ENCODE measurements at places on chromosomes 11 and 22.

GRCh38 chr11:131099013-131099412 lies 182.7 kb upstream of the SNX19 start:
- DNase-seq, result no peak

DNA sequence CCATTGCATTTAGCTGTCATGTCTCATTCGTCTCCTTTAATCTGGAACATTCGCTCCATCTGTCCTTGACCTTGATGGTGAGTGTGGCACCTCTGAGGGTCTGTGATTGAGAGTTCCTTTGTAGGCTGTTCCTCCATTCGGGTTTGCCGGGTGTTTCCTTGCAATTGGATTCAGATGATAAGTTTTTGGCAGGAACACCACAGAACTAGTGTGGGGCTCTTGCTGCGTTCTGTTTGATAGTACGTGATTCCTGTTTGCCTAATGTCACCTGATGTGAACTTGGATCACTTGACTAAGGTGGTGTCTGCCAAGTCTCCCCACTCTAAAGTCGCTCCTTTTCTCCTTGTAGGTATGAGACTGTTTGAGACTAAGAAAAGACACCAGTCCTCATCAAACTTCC lies 109.7 kb upstream of the TMEM45B start:
- no peak for DNase-seq

DNA sequence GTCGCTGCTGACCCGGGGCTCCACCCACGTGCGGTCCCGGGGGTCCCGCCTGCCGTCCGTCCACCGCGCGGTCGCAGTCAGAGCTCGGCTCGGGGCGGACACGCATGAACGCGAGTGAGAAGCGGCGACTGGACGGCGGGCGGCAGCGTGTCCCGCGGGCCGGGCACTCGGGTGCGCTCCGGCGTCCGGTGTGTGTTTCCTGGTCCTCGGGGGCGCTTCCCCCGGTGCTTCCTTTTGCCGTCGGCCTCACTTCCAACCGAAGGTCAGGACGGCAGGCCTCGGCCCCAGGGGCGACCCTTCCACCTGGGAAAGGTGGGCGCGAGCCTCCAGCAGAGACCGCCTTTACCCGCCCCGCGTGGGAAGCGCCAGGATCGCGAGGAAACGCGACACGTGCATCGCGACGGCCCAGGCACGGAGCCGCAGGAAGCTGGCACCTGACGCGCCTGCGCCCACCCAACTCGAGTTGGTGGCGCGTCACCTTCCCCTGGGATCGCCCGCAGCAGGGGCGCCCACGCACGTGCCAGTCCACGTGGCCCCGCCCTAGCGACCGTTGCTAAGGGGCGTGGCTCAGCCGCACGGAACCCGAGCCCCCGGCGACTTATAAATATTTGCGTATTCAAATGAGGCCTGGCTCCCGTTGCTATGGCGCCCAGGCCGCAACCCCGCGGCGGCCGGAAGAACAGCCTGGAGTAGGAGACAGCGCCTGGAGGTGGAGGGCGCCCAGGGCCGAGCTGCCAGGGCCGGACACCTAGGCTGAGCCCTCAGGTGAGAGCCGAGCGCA lies at the start of gene LRRC56:
TSS of gene LRRC56 (plus strand) at position 687 of the 781 bp plus-strand sequence. CDS start 3,158 bp downstream, outside the sequence.
- DNase-seq, result peak; percentile 96

- no peak for DNase-seq
Observed at GRCh38 chr11:30245621-30246020, 14.8 kb downstream of the FSHB start.

DNA sequence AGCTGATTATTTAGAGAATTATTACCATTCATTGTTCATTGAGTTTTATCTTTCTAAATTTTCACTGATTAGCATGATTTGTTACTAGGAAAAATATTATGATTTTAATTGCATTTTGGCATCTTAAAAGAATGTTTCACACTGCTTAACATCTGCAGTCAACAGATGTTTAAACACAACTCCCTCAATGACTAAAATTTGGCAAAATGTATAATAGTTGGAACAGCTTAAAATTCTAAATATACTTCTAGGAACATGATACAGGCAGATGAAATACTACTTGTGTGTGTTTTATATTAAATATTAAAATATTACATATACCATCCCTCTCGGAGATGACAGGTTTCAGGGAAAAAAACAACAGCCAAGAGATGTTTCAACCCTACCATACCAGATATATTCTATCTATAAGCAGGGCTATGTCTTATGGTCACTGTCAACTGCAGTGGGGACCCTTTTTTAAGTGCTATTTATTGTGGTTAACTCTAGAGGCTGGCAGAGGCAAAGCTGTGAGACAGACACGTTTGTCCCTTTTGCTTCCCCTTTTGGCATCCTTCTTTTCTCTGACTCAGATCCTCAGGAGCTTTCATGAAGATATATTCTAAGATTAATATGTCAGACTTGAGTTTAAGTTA lies 81.9 kb downstream of the BDNF start:
- no peak for DNase-seq

DNA sequence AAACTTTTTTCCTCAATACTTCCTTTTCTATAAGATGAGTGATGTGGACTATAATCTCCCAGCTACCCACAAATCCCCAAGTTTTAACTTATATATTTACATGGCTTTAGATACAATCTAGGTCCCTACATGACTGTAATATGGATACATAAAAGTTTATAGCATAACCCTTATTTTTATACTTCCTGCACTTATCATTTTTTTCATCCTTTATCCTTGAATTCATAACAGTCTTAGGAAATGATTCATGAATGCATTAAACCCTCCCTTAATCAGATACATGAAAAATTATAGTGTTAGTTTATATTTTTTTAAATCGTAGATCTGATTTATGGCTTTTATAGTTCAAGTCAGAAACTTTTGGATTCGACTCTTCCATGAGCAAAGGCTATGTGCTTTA lies 195.8 kb downstream of the MAML2 start:
- DNase-seq, result no peak

- DNase-seq, result peak; percentile 23
Observed at GRCh38 chr11:60130496-60130895, 42.0 kb downstream of the MS4A2 start.

DNA sequence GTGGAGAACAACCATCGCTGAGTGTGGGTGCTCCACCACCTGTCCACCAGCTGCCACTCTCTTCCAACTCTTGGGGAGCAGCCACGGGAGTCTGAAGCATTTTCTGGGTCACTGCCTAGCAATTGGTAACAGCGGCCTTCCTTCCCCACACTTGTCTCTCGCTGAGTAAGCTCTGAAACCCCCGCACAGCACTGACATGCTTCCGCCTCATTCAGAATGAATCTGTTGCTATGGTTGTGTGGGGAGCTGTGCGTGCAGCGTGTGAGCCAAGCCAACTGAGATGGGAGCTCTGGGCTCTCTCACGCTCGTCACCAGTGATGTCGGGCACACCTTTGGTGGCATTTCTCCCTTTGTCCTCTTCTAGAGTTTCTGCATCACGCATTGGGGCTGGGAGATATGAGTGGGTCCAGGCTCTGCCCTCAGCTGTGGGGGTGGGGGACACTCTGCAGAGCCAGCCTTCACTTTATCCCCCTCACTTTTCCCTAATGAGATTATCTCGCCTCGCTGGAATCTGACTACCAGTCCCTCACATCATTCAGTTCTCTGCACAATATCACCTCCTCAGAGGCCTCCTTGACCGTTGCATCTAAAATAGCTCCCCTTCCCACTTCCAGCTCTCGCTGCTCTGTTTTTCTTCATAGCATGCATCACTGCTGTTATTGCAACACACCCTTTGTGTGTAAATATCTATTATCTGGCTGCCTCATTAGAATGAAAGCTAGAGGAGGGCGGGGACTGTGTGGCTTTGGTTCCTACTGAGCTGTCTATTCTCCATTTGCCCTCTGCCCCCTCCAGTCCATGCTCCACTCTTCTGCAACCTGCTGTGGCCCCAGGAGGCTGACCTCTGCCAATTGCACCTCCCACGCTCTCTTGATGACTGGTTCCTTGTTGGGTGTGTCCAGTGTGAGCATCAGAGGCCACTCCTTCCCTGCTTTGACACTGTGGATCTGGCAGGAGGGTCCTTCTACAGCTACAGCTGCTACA lies 569.9 kb upstream of the CADM1 start:
- no peak for DNase-seq

DNA sequence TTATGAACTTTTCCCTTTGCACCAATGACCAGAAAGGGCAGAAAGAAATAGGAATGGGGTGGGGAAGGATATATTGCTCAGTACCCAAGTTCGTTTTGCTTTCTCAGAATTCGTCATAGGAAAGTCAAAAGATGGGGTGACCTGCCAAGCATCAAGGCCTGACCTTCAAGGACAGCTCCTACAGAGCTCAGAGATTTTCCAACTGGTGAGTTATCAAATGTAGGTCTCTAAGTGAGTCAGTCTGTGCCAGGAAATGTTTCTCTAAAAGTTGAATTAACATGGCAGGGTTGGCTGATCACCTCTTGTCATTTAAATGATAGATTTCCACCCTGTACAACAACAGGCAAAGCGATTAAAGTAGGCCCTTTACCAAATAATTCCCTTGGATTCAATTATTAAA lies 307.2 kb downstream of the CADM1 start:
- no peak for DNase-seq

DNA sequence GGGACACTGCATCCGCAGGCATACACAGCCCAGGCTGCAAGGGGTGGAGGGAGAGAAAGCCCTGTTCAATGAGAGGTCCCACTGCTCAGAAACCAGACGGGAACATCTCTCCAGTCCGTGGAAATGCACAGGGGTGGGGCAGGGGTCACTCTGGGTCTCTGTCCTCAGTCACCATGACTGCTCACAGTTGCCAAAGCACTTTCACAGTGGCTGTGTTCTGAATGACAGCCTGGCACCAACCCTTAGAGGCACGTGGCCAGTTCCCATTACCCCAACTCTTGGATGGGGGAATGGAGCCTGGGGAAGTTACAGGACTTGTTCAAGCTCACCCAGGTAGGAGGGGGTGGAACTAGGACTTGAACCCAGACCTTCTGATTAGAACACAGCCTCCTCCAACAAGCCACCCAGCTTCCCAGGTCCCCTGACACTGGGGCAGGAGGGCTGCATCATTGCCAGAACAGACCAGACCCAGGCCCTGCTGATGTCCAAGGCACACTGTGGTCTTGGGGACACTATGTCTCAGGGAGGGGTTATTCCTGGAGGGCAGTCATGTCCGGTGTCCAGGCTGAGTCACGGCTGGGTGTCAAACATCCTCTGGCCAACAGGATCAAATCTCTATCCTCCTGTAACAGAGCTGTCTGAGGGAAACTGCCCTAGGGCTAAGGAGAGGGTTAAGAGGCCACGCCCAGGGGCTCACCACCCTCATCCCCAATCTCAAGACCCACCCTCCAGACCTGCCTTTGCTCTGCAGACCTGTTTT lies 8.2 kb downstream of the ZNF70 start:
- DNase-seq, result no peak

- DNase-seq, result no peak
Observed at GRCh38 chr11:69965821-69966582, 112.1 kb upstream of the ANO1 start.

- no peak for DNase-seq
Observed at GRCh38 chr11:112159098-112160065, 4.5 kb downstream of the IL18 start.

- no peak for DNase-seq
Observed at GRCh38 chr11:42170601-42171000, 711.1 kb upstream of the LRRC4C start.

GRCh38 chr22:48084041-48084728 lies 1321.7 kb downstream of the TBC1D22A start:
- no peak for DNase-seq

- no peak for DNase-seq
Observed at GRCh38 chr11:66271816-66272215, 3.4 kb downstream of the RAB1B start.

- DNase-seq, result no peak
Observed at GRCh38 chr11:119889728-119890280, 160.8 kb upstream of the NECTIN1 start.

DNA sequence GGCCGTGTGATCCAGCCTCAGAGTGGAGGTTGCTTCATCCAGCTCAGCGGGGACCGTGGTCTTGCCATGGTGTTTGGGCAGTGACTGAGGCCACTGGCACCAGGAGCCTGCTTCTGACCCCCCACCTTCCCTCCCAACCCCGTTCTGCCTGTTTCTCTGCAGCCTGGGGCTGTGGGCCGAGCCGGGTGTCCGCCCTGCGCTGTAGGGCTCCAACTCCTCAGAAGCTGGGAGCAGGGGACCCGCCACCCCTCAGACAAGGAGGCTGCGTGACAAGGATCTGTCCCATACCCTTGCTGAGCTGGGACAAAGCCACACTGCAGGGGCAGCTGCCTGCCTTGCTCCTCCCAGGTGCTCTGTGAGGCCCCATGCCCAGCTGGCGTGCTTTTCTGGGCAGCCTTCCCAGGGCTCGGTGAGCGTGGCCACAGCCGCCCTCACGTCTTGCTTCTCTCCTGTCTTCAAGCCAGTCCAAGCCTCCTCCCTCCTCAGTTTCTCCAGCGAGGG lies 11.7 kb upstream of the ARFGAP3 start:
- DNase-seq, result no peak

DNA sequence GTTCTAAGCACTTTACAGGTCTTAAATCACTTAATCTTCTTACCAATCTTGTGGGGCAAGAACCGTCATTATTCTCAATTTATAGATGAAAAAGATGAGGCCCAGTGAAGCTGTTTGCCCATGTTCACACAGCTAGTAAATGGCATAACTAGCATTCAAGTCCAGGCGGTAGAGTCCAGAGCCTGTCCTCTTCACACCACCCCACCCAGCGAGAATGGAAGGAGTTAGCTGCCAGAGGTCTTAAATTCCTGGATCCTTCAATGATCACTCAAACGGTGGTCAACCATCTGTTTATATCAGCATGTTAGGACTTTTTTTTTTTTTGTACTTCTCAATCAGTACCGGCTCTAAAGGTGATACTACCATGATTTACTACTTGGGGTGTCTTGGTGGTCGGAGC lies 43.3 kb downstream of the PARVA start:
- no peak for DNase-seq

DNA sequence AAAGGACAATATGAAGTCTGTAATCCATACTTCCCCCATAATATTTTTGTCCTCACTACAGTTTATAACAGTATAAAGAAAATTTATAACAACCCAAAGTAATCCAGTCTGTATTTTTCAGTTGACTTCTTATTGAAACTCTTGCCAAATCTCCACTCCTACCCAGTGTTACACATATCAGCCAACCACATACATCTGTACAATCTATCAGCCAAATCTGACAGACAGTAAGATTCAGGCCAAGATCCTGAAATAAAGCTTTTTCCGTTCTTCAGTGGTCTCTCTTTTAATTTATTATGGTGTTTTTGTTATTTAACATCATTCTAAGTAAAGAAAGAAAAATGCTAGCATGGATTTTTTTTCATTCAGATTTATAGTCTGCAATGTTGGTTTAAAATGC lies 2370.9 kb upstream of the RAG2 start:
- no peak for DNase-seq

DNA sequence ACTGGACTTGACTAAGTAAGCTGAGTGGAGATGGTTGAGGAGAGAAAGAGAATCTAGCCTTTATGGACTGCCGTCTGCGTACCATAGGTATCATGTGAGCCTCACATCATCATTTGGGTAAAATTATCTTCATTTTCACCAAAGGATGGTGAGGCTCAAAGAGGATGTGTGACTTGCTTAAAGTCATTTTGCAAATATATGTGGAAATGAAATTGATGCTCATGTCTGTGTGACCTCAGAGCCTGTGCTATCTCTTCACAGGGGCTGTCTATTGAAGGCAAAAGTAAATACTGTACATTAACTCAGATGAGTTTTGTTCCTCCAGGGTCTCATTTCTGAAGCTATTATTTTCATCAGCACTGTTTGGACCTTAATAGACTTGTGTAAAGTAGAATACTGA lies 83.3 kb upstream of the ALKBH3 start:
- DNase-seq, result no peak

GRCh38 chr22:46798041-46798365 lies 35.6 kb downstream of the TBC1D22A start:
- DNase-seq, result no peak

- no peak for DNase-seq
Observed at GRCh38 chr11:92633820-92634219, 335.6 kb upstream of the MTNR1B start.

GRCh38 chr22:45157907-45158306 lies 5.8 kb upstream of the NUP50 start:
- no peak for DNase-seq

Data from CD4-positive, alpha-beta T cell treated with Interleukin-17A for 1 hour (primary cell).